ENCODE measurements at places on chromosomes 3 and 15.

DNA sequence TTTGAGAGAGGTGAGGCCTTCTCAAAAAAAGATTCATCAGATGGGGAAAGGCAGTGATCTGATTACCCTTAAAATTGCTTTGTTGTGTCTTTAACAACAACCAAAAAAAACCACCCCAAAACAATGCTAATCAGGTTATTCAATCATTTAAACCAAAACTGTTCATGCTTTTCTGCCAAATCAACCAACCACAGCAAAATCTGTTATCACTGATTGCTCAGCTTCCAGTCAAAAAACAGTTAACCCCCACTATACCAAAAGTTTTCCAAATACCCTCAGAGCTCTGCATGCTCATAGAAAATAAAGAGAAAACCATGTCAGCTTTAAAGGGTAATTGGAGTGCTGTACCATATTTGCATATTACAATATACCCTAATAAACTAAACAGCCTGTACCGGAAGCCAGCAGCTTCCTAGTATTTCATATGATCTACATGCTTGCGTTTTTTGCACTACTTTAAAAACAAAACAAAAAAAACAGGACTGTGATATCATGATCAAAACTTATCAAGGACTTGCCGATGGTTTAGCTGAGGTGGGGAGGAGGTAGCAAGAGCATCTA lies 22.8 kb downstream of the SATB1 start:
- DNase-seq, result no peak

- DNase-seq, result peak; percentile 83
These were observed 56.0 kb downstream of the ZMAT3 start for GRCh38 chr3:179015551-179016020.

- DNase-seq, result no peak
These were observed 83.5 kb downstream of the PIK3R4 start for GRCh38 chr3:130663092-130663491.

GRCh38 chr3:71905426-71905825 lies 120.5 kb upstream of the PROK2 start:
- DNase-seq, result no peak

- no peak for DNase-seq
These were observed 142.8 kb upstream of the TSC22D2 start for GRCh38 chr3:150265305-150265704.

GRCh38 chr15:45785897-45786296 lies 151.1 kb downstream of the SQOR start:
- DNase-seq, result no peak

DNA sequence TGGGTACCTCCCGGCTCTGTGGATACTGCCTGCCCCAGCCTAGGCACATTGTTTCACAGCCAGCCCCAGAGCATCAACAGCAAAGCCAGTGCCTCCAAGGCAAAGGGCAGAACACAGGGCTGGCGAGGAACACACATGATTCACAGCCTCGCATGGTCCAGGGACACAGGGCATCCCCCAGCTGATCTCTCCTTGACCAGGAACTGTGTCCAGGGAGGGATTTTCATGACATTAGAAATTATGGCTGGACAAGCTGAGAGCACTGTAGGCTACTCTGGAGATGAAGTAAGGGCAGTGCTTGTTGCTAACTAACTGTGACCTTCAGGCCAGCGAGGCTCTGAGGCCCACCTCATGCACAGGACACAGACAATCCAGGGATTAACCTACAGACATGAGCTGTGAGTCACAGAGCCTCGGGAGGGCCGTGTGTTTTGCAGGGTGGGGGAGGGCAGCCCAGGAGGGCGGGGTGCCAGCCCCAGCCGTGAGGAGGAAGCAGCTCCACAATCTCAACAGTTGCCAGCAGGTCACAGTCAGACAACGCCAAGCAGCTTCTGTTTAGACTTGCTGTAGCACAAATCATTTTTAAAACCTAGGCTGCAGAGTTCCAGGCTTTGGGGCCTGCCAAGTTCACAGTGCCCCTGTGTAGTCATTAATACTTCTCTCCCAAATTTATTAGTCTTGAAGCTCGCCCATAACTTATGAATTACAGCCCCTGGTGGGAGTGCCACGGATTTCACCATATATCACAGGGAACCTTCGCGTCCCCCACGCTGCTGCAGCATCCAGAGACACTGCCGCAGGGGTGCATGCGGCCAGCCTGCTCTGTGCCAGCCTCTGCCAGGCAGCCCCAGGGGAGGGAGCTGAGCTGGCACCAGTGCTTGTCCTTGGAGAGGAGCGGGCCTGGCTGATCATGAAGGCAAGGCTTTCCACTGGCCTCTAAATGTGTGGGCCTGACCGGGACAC lies 114.7 kb downstream of the ETFA start:
- DNase-seq, result peak; percentile 78

- DNase-seq, result no peak
These were observed 76.2 kb downstream of the DCUN1D1 start for GRCh38 chr3:182904164-182904563.

- peak; percentile 44 for DNase-seq
These were observed 61.4 kb downstream of the ZNF609 start for GRCh38 chr15:64521726-64522164.

DNA sequence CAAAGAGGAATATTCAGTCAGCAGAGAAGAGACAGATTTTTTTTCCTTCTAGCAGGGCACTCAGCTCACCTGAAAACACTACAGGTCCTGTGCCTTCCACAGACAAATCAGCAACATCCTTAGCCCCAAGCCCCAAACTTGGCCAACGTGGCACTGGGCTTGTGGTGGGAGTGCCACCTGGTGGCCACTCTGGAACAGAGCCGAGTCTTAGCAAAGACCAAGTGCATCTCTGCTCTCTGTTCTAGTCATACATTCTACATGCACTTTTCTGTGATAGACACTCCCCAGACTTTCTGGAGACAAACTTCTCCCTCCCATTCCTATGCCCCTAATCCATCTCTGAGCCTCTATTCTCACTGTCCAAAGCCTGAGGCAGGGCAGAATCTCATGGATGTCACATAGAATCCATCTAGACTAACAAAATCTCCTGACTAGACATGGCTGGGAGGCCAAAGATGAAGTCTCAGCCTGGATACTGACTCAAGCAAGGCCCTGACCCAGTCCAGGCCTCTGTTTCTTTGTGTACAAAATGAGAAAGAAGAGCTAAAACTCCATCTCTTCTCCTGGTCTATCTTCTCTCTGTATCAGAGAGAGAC lies 5.1 kb upstream of the SEMA7A start:
- DNase-seq, result peak; percentile 49

GRCh38 chr15:39488516-39488915 lies 92.4 kb upstream of the THBS1 start:
- DNase-seq, result no peak

GRCh38 chr3:115676336-115676735 lies 53.0 kb downstream of the GAP43 start:
- no peak for DNase-seq

GRCh38 chr15:57445872-57446271 lies 69.6 kb downstream of the CGNL1 start:
- no peak for DNase-seq

DNA sequence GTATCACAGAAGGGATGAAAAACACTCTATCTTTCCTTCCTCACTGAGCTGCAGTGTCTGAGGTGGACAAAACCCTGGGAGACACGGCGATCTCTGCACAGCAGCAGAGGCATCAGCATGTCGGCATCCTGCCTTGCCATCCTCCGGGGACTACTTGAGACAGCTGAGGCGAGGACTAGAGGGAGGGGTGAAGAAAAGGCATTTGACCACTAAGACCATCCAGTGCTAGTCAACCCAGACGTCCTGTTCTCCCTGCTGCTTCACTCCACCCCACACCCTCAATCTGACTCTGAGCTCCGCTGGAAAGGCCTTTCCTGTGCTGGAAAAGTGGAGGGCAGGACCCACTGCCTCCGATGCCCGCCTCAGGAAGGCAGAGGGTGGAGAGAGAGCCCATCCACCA lies 67.3 kb downstream of the VGLL4 start:
- DNase-seq, result no peak

- peak; percentile 44 for DNase-seq
These were observed 424.8 kb downstream of the LPP start for GRCh38 chr3:188578576-188579363.

DNA sequence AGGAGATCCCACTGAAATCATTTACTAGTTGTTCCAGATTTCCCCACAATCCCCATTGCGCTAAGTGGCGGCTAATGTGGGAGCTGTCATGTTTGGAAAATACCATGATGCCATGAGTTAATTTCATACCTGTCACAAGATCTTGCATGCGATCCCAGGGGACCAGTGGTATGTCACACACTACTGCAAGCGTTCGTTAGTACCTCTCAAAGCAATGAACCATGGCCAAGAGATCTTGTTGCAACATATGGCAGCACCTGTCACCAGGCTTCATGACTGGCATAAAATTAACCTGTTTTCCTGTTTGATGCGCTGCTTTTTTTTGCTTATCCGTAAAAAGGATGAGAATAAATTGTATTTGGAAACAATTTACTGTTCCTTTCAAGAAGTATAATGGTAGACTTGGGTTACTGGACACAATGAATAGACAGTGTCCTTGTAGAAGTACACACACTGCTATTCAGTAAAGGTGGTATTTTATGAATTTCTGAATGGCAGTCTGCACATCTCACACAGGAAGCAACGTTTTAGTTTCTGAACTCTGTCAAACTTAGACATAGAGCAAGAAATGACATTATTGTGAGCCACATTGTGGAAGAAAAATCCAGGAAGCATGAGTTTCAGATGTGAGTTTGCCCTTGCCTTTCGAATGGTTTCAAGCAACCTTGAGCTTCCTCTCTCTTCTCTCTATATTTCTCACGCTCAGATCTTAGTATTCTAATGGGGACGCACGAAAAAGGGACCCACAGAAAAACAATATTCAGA lies 81.9 kb downstream of the CHL1 start:
- no peak for DNase-seq

Data from renal cortical epithelial cell (primary cell).